Fibroblast of lung (primary cell): ENCODE measurements at places on chromosomes 3 and 15. TPM values are rescaled to one million over a fixed set of nuclear protein-coding genes. Genes with fewer than 3 reads are reported as not detected.

Gene PARP14
- 71.7 and 78.3 TPM in 2 replicates for total RNA-seq

DNA sequence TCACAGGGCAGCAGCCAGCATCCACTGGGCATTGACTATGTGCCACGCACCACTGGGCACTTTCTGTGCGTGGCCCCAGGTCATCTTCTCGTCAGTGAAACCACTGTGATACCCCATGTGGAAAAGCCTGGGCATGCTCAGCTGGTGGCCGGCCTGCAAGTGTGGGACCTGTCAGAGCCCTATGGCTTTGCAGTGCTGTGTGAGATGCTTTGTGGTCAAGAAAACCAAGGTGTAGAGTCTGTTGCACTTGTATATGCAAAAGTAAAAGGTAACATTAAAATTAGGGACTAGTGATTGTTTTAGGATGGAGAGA, 69.5 kb downstream of the PGPEP1L start:
- DNase-seq, result no peak

GRCh38 chr3:172042136-172042662, 2.8 kb downstream of the FNDC3B start:
- DNase-seq, result peak; percentile 40

DNA sequence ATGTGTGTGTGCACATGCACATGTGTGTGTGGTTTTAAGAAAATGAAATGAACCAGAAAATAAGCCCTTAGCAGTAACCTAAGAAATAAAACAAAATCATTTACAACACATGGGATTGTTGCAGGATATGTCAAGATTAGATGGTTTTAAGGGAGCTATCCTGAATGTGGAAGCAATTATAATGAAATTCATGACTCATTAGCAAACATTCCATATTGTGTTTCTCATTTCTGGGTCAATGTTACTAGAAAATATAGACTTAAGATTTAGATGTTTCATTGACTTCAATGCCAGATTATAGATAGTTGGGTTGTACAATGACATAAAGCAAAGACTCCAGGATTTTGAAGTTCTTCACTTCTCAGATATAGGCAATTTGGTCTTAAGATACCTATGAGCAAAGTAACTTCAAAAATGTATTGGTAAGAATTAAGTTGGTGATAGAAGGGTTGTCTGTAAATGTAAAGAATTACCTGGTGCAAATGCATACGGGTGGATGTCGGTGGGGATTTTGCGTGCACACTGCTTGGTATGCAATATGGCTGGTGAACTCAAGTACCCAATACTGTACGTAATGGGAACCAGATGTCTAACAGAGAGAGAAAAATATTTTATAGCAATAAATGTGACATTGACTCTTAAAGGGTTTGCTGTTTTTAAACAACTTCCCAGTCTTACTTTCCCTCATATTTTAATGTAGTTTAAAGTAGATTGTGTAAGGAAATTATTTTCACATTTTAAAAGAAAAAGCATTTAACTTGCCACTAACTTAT, 53.9 kb upstream of the NR2F2 start:
- DNase-seq, result peak; percentile 79

DNA sequence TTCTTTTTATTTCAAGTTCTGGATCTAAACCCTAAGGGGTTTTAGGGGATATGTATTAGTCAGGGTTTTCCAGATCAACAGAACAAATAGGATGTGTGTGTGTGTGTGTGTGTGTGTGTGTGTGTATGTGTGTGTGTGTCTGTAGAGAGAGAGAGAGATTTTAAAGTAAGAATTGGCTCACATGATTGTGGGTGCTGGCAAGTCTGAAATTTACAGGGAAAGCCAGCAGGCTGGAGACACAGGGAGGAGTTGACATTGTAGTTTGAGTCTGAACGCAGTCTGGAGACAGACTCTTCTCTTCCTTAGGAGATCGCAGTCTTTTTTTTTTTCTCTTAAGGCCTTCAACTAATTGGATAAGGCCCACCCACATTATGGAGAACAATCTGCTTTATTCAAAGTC, 428.8 kb upstream of the TBL1XR1 start:
- no peak for DNase-seq
